ENCODE measurements at places on chromosomes 2 and 18.

- no peak for DNase-seq
These were observed 195.6 kb upstream of the POU3F3 start for GRCh38 chr2:104658144-104658835.

GRCh38 chr2:12737738-12738485 lies 21.2 kb downstream of the TRIB2 start:
- no peak for DNase-seq

GRCh38 chr2:794554-795241 lies 117.5 kb upstream of the TMEM18 start:
- DNase-seq = no peak

- no peak for DNase-seq
These were observed 107.9 kb downstream of the CDC42EP3 start for GRCh38 chr2:37563375-37564015.

GRCh38 chr2:187134306-187134705 lies 285.3 kb upstream of the ZSWIM2 start:
- DNase-seq = no peak
